AG04449 (cell line): ENCODE measurements at places on chromosomes 2 and 18.

DNA sequence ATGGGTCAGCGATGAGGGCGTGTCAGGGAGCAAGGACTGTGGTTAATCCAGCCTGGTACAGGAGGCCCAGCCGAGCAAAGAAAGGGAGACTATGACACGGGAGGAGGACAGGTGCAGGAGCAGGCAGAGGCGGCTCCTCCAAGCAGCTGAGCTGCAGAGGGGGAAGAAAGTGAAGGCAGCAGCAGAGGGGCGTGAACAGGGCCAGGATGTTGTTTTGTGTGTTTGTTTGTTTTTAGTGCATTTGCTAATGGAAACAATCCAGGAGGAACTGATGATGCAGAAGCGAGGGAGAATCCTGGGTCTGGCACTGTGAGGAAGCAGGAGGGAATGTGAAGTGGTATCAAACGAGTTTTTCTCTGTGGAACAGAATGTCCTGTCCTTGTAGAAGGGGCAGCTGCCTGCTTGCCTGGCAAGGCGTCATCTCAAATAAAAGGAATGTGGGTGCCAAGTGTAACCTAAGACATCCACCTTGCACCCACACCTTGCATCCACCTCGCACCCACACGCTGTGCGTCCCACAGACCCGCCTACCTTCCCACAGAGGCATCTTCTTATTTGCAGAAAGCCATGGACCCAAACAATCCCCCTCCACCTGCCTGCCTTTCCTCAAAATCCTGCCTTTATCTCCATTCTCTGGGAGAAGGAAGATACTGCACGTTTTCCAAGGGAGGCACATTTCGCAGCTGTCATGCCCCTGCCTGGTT is 134.8 kb downstream of the SH3BP4 start:
- DNase-seq, result no peak

- no peak for DNase-seq
Observed at GRCh38 chr2:200172521-200172920, 134.0 kb upstream of the SPATS2L start.

GRCh38 chr2:20061476-20061875 is 10.0 kb upstream of the LAPTM4A start:
- no peak for DNase-seq

DNA sequence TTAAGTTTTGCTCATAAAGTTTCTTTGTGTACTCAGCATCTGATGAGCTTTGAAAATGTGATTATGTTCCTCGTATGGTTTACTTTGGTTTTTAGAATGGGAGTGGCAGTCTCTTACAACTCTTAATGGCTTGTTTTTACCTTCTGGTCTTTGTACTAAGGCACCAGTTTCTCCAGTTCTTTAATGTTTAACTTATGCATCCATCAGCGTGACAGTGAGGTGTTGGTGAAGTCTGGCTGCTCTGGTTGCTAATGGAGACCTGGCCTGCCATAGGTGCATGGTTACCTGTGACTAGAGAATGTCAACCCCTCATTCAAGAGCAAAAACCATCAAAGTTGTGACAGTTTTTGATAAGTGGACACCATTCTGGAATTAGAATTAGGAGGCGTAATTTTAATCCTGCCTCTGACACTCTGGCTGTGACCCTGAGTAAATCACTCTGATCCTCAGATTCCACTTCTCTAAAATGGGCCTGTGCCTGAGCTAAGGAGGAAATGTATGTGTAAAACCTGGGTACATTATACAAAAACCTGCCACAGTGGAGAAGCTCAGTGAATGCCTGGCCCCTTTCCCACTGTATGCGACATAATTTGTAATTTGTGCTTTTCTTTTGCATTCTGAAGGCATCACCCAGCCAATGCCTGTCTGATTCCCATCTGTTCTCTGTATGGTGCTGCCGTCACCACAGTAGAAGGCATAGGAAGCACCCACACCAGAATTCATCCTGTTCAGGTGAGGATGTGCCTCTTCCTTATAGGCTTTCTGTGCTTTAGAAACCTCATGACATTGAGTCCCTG is 11.2 kb downstream of the AOX1 start:
- DNase-seq, result no peak

- DNase-seq, result no peak
Observed at GRCh38 chr18:55340998-55341397, 247.0 kb downstream of the TCF4 start.

- no peak for DNase-seq
Observed at GRCh38 chr2:128490881-128491691, 172.4 kb upstream of the HS6ST1 start.

DNA sequence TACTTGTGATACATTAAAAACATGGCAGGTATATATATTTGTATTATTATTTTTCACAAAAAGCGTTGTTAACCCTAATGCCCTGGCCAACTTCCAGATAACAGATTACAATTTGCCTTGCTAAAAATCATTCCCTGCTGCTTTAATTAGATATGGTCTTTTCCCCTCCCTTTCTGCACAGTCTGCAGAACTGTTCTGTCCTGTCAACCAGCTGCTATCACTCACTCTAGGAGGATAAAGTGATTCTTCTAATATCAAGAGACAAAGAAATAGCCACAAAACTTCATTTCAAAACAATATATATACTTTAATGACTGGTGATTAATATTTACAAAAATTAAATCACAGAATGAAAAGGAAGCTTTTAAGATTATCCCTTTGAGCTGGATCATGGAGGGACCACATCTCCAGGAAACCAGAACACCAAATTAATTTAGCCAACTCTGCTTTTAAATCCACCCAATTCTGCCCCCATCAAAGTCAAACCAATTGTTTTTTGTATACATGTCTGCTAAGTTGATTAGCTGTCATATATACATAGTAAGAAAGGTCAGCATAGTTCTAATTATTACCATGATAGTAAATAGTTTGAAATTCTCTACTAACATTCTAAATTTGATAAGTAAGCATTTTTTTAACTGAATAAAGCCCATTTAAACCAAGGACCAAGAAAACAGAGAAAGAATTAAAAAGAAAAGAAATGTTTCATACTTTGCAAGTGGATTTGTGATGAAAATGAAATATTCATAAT is 55.7 kb downstream of the RND3 start:
- no peak for DNase-seq

- DNase-seq, result no peak
Observed at GRCh38 chr2:129481306-129482219, 497.9 kb upstream of the RAB6C start.

DNA sequence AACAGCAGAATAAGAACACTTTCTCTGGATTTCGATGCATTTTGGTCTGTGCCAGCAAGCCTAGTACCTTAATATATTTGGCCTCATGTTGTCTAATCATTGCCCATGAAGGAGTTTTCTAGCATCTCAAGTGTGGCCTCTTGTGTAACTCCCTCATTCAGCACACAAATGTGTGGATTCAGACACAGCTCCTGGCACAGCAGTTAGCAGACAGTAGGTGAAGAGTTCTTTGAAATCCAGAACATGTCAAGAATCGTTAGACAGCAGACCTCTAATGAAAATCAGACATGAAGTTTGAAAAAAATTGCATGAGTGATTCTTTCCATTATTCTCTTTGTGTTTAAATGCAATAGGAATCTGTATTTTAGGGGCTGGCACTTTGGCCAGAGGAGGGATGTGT is 177.0 kb downstream of the FMNL2 start:
- DNase-seq, result no peak
